ENCODE measurements at places on chromosomes 7 and 10.

DNA sequence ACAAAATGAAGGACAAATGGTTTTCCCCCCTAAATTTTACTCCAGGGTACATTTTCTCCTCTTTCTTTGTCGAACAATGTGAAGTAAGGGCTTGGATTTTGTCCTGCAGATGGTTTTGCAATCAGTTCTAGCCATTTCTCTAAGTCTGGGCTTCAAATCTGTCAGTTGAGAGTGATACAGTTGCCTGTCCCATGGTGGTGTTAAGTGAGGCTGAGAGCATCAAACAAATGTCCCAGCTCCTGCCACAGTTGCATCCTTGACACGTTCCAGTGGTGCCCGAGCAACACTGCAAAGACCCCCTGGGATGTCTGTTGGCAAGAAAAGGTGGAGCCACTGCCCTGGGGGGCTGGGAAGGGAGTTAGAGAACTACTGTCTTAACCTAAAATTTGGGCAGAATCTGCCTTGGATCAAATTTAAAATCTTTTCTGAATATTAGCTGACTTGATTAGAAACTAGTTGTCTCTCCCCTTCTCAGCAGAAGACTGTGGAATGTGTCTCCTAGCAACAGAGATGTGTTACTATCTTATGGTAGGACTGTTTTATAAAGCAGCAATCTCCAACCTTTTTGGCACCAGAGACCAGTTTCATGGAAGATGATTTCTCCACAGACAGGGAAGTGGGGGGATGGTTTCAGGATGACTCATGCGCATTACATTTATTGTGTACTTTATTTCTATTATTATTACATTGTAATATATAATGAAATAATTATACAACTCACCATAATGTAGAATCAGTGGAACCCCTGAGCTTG is 102.0 kb upstream of the STEAP1B start:
- DNase-seq = no peak

GRCh38 chr7:123709525-123709924 is 39.3 kb downstream of the WASL start:
- no peak for DNase-seq

DNA sequence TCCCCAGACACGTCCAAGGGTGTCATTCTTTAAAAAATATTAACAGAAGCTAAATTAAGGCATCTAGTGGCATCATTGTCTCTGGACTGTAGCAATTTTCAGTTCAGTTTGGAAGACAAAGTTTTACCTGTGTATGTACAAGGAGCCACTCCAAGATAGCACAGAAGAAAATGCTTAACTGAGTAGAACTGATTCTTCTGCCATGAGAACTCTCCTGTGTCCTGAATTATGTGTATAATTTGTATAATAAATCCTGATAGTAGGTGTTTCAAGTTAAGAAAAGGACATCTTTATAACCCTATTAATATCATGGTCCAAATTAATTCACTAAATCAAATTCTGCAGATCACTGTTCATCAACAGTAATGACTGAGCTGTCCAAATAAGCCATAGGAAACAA is 1104.0 kb downstream of the XPNPEP1 start:
- DNase-seq = no peak

GRCh38 chr10:75334720-75335119 is 66.8 kb downstream of the ZNF503 start:
- DNase-seq = no peak

DNA sequence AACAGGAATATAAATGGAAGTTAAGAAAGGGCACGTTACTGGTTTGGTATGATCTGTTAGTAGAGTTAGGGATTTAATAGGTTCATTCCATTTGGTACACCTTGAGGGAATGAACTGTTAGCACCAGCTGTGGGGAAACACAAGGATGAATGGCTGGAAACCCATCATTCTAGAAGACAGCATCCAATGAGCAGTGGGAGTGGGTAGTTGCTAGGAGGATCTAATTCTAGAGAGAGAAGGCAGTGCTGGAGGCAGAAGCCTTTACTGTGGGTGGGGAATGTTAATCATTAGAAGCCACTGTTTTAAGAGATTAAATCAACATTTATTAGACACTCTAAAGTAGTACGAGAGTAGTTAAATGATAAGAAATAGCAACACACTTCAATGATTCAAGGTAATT is 15.5 kb upstream of the GPR15LG start:
- no peak for DNase-seq

GRCh38 chr10:10055656-10056442 is 961.8 kb upstream of the CELF2 start:
- DNase-seq = no peak

- DNase-seq = peak; percentile 56
Observed at GRCh38 chr7:26156451-26157420, 4.7 kb downstream of the NFE2L3 start.

- no peak for DNase-seq
Observed at GRCh38 chr7:37009125-37009675, 284.9 kb upstream of the AOAH start.

GRCh38 chr10:100238429-100238828 is 9.0 kb upstream of the CHUK start:
- DNase-seq = no peak

DNA sequence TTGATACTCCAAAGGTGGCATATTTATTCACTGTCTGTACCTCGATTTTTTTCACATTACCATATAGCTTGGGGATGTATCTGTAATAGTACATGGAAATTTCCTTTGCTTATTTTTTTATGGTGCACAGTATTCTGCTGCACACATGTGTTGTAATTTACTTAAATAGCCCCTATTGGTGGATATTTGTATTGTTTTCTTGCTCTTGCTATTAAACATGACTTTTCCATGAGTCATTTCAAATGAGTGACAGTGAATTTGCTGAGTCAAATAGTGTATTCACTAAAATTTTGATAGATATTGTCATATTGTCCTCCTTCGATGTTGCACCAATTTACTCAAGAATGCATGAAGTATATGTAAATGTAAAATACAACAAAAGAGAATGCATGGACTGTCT is 122.7 kb upstream of the STEAP4 start:
- DNase-seq = no peak

DNA sequence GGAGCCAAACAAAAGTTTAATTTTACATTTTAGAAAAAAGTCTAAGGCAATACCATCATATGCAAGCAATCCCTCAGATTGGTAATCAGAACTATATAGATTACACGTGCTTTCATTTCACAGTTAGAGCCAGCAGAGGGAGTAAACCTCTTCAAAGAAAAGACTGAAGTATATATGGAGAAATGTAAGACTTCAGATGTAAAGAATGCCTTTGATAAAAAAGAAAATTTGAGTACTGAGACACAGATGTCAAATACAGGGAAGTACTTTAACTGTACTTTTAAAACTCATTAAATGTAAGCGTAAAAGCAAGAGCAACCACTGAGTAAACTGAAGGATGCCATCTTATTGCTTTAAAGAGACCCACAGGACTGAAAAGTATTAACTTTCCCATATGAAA is 101.4 kb upstream of the FAM133B start:
- peak; percentile 63 for DNase-seq

DNA sequence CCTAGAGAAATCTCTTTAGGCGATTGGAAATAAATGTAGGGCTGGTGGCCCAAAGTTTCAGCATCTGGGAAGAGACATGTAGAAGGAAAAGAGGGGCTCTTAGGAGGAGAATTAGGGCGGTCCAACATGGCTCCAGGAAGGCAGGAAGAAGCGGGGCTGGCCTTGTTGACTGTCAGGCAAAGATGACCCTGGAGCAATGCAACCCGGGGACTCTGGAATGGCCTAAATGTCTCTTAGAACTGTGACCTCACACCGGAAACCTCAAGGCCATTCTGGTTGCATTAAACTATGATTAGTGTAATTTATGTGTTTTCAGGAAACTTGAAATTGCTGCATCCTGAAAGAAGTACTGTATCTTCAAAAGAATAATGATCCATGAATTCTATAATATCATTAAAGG is 66.8 kb downstream of the NRP1 start:
- DNase-seq = no peak

DNA sequence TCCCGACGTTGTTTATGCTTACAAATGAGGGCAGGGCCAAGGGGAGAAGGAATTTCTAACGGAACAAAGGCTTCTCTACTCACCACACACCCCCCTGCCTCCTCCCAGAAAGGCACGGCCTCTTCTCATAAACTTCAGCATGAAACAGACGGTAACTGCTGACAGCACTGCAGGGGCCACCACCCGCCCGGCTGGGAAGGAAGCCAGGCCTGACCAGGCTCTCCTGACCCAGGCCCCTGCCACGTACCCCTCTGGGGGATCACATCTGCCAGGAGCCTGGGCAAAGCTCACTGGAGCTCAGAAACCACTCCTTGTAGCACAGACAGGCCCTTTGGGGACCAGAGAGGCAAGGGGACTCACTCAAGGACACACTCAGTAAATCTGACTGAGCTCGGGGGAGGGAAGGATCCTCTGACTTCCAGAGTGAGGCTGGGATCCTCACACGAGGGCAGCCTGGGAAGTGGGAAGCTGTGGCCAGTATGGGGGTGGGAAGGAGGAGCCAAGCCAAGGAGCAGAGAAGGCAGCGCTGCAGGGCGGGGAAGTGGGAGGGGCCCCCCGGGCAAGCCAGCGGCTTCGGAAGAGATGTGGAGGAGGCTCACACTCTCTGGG is 46.1 kb downstream of the ZCCHC24 start:
- no peak for DNase-seq

- no peak for DNase-seq
Observed at GRCh38 chr10:116769791-116770190, 27.4 kb upstream of the HSPA12A start.

DNA sequence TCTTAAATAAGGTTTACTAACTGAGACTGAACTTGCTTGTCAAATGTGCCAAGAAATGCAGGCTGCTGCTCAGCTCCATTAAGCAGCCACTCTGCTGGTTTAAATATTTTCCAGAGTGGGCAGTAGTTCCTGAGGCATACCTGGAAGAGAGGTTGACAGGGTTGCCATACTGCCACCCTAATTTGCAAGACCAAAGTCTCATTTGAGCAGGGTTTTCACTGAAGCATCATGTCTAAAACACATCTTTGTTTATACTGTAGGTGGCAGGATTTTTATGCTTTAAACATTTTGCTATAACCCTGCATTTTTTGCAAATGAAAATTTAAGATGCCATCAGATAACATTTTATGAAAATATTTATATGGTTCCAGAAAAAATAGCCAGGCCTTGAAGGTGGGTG is 618.0 kb upstream of the LRRTM3 start:
- DNase-seq = no peak

DNA sequence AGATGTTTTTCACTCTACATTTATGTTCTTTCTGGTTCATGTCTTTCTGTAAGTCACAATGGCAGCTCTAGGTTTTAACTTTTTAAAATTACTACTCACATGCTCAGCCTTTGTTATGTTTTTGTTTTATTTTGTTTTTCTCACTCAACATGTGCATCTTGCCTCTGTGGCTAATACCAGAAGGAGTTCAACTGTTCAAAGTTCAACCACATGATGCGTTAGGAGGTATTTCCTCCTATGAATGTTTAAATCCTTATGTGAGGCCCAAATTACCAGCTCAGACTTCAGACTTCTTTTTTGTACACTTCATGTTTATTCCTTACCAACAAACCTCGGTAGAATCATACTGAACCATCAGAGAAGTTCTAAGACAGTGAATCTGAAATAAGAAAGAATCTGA is 151.6 kb downstream of the MALRD1 start:
- no peak for DNase-seq

- no peak for DNase-seq
Observed at GRCh38 chr7:128174386-128174785, 66.7 kb upstream of the LEP start.

GRCh38 chr10:6473430-6473829 is 106.6 kb downstream of the PRKCQ start:
- DNase-seq = peak; percentile 81

DNA sequence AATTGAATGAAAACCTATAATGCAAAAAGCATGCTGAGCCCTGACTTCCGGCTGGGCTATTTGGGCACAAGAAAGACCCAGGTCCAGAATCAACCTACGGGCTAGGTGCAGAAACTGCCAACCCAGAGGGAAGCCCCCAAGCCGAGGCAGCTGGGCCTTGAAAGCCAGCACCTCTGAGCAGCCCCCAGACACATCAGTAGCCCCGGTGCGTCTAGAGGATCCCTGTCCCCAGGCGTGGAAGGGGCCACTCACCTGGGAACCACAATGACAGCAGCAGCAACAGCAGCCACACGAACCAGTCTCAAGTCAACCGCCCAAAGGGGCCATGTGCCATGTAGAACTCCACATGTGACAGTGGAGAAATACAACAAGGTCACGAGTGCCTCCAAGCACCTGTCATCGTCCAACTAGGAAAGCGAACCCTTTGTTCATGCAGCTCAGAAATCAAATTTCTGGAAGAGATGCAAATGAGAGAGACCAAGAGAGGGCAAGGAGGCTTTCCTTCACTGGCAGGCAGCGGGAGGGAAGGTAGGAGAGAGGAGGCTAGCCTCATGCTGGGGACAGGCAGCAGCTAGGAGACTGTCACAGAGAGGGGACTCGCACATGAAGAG is 57.5 kb upstream of the CHST15 start:
- no peak for DNase-seq

GRCh38 chr10:124221356-124222317 is 128.2 kb upstream of the CHST15 start:
- no peak for DNase-seq

GRCh38 chr10:74888962-74889661 is 62.7 kb downstream of the KAT6B start:
- no peak for DNase-seq

GRCh38 chr10:110850099-110850498 is 21.6 kb upstream of the PDCD4 start:
- DNase-seq = no peak

DNA sequence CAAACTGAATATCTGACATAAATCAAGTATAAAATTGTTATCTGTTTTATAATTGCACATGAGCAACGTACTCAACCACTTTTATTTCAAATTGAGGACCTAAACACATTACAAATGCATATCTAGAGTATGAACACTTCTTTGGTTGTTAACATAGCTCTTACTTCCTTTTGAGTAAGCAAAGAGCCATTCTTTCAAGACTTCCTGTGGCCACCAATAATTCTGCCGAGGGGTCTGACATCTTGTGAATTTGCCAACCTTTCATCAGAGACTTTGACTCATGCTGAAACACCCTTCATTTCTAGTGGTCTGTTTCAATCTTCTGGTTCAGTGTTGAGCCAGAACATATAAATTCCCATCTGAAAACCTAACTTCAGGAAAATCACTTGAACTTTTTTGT is 59.4 kb downstream of the CDK14 start:
- no peak for DNase-seq

DNA sequence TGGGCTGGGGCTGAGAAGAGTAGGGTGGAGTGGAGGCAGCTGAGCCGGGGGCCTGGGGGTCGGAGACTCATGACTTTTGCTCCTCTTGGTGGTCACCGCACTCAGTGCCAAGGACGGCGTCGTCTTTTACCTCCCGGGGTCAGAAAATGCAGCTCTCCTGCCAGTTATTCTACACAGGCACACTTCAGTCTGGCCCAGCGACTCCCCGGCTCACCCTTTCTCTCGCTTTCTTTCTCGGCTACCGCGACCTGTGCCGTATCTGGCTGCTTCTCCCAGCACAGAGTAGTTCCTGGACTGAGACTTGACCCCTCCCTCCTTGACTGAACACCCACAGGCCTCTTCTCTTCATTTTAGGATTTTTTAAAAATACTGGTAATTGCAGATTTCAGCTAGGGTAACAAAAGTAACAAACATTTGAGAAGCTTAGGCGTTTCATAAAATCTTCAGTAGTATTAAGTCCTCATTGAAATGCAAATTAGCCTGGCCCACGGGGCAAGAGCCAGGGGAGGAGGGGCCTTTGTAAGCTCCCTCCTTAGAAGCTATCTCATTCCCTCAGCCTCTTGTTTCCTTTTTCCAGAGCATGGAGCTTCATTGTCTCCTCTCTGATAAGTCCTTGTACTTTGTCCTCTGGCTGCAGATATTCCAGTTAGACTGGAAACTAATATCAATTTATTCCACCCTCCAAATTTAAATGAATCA is 1.1 kb upstream of the PRLHR start:
- DNase-seq = no peak

GRCh38 chr7:94190599-94191061 is 186.5 kb upstream of the BET1 start:
- no peak for DNase-seq

Data from activated CD4-positive, alpha-beta T cell treated with anti-CD3 and anti-CD28 coated beads, Interleukin-2, amount 10 ng/mL, durations not matched to agents 7 days and 5 days (primary cell).